ENCODE measurements at places on chromosomes 11 and 22.
A peak's percentile ranks its signal among the peaks of the same experiment; 100 is the strongest.

DNA sequence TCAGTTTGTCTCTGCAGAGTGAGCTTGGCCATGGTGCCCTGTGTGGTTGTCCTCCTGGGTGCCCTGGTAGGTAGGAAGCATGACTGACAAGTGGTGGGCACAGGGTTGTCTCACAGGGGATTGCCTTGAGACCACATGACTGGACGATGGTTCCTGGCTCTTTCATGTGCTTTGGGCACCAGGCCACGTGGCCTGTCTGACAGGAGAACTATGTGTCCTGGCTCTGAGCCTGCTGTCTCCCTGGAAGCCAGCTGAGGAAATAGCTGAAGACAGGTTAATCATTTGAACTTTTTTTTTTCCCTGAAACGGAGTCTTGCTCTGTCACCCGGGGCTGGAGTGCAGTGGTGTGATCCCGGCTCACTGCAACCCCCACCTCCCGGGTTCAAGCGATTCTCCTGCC is 93.2 kb downstream of the LDLRAD3 start:
- no peak for DNase-seq

GRCh38 chr11:33358150-33358831 is 101.1 kb downstream of the HIPK3 start:
- DNase-seq = no peak

- DNase-seq = no peak
These were observed 54.7 kb upstream of the ALX4 start for GRCh38 chr11:44364596-44364995.

DNA sequence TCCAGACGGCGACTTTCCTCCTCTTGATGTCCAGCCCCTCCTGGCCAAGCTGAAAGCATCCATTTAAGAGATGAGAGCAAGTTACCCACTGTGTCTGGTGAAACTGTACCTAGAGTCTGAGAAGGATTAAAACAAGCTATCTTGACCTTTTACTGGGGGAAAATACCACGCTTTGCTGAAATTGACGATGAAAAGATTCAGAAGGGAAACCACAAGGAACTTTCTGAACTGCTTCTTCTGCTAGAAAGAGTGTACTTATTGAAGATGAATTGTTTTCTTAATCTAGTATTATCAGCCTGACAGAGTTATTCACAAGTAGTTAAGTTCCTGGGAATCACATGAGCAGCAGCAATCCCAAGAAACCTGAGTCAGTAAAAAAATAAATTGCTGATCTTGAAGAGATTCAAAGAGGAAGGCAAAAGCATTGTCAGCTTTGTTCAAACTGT is 13.1 kb upstream of the MS4A6A start:
- DNase-seq = no peak

- DNase-seq = no peak
These were observed 258.3 kb downstream of the LRRC4C start for GRCh38 chr11:41201156-41201555.

- peak; percentile 22 for DNase-seq
These were observed 131.9 kb upstream of the MTNR1B start for GRCh38 chr11:92837595-92837994.
